ENCODE measurements at places on chromosomes 1 and 21.

DNA sequence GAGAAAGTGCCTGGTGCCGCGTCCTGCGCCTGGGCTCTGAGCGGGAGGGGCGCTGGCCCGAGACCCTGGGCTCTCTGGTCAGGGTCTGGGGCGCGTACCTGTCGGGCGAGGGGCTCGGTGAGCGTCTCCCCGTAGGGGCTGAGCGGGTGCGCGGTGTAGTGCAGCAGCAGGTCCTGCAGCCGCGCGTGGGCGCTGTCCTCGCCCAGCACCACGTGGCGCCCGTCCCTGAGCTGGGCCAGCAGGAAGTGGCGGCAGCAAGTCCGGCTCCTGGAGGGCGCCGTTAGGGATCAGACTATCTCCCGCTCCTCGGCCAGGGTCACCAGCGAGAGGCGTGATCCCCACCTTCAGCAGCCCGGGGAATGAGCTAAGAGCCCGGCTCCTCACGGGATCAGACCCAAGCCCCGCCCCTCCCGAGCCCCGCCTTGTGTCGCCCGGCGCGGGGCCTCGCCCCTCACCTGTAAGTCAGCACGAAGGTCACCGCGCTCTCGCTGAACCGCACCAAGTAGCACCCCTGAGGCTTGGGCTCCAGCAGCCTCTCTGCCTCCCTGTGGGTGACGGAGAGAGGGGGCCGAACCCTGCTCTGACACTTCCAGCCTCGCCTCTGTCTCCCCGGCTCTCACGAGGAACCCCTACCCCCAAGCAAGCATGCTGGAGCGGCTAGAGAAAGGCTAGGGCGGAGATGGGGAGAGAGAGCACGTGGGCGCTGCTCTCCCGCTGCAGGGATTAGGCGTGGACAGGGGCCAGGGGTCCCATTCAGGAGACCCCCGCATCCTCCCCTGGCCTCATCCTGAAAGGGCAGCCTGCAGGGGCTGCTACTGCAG lies 2.7 kb downstream of the SH2D2A start:
- DNase-seq, result peak; percentile 68

DNA sequence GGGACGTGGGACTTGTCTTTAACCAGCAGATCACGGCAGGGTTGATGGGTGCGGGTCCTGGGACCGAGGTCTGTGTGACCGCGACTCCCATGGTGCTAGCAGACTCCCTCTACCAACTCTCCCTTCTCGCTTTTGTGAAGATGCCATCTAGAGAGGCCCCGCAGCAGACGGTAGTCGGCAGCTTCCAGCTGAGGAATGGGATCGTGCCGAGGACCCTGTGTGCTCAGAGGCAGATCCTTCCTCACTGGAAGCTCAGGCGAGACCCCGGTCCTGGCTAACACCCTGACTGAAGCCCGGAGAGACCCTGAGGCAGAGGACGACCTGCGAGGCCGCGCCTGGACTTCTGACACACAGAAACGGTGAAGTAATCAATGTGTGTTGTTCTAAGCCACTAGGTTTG lies 12.5 kb upstream of the SPATC1L start:
- DNase-seq, result no peak

- DNase-seq, result peak; percentile 25
Observed at GRCh38 chr1:167105271-167106118, 11.6 kb downstream of the STYXL2 start.

DNA sequence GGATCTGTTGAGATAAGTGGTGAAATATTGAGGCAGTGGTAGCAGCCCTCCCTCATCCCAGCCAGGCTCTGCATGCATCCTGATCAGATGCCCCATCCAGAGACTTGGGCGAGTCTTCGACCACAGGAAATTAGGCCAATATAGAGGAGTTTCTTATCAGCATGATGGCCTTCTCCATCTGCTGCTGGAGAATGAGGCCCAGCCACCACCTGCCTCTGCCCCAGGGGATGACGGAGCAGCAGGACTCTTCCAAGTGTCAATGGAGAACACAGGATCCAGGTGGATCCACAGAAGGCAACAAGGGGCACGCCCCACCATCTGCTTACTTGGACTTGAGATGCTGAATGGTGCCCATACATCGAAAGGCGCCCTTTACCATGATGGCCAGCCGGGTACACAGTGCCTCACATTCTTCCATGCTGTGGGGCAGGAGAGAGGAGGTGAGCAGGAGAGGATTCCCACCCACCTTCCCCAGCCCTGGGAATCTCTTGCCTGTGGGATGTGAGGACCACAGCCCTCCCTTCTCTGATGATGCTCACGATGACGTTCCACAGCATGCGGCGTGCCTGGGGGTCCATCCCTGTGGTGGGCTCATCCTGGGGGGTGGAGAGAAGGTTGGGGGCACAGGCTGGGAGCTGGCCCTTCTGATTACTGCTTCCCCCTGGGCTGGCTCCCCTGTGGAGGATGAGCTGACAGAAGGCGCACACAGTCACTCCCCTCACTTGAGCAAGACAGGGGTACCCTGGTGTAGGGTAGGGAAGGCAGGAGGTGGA lies 91.5 kb upstream of the GCLM start:
- DNase-seq, result no peak

DNA sequence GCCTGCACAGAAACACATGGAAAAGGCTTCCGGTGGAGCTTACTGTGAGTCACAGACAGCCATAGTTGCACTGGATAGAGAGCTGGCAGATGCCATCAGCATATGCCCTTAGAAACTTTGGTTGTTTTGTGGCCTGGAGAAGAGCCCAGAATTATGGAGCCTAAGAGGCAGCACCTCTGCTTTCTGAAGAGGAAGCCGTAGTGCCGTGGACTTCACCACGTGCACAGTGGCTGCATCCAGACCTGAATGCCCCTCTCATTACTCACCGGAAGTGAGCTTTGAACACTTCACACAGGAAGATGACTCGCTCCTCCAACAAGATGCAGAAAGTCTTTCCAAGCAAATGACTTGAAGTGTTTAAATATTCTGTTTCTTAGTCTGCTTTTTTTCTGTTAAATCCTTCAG lies 28.4 kb downstream of the JUN start:
- peak; percentile 86 for DNase-seq

DNA sequence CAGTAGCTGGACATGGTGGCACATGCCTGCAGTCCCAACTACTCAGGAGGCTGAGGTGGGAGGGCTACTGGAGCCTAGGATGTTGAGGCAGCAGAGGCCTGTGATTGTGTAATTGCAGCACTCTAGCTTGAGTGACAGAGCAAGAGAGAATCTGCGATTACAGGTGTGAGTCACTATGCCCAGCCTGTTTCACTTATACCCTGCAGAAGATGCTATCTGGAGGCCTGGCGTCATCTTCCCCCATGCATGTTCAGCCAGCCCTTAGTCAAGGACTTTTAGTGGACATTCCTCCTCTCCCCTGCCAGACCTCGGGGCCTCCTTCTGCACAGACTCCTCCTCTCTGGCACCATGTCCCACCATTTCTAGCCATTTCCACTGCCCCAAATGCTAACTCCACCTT lies 36.3 kb upstream of the RCC2 start:
- no peak for DNase-seq

GRCh38 chr1:156048663-156049258 lies 4.8 kb downstream of the UBQLN4 start:
- no peak for DNase-seq

DNA sequence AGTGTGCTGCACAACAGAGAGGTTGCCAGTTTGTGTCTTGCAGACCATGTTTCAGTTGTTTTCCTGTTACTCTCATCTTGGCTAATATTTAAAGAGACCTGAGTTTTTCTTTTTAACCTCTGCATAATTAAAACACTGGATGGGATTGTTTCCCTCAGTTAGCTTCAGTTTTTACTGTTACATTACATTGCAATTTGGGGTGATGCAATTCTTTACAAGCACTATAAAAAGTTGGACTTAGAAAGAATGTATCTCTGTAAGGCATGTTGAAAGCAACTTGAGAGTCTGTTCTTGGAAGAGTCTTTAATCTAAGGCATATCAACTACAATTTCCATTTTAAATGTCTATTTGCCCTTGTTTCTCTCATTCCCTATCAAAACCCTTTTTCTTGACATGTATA lies 99.1 kb downstream of the DNM3 start:
- DNase-seq, result no peak

GRCh38 chr1:7346600-7347570 lies 424.2 kb upstream of the VAMP3 start:
- DNase-seq, result no peak
